Activated CD4-positive, alpha-beta memory T cell treated with anti-CD3 and anti-CD28 coated beads, Interleukin-2, amount 10 ng/mL, durations not matched to agents 7 days and 5 days (primary cell): ENCODE measurements at places on chromosomes 1 and 21. TPM values are rescaled to one million over a fixed set of nuclear protein-coding genes. Genes with fewer than 3 reads are reported as not detected.
A peak's percentile ranks its signal among the peaks of the same experiment; 100 is the strongest.

GRCh38 chr1:241265428-241265827 lies 91.6 kb downstream of the RGS7 start:
- H3K36me3 ChIP-seq, result no peaks in the 10 kb centered on the region
- H3K4me3 ChIP-seq, result no peak overlapping the region
- no peak overlapping the region for H3K27ac ChIP-seq
- no peak for DNase-seq
- H3K27me3 ChIP-seq, result no peaks in the 10 kb centered on the region

DNA sequence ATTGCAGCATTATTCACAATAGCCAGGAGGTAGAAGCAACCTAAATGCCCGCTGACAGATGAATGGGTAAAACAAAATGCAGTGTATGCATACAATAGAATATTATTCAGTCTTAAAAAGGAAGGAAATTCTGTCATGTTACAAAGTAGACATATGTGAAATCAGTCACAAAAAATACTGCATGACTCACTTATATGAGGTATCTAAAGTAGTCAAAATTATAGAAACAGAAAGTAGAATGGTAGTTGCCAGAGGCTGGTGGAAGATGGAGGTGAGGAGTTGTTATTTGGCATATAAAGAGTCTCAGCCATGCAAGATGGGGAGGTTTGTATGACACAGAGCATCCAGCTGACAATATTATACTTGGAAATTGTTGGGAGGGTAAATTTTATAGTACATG lies 43.0 kb upstream of the EGLN1 start:
- peaks cover 30% of the 10 kb centered on the region for H3K4me1 ChIP-seq
- no peak for DNase-seq
- peaks cover 64% of the 10 kb centered on the region for H3K27me3 ChIP-seq
- H3K36me3 ChIP-seq, result peaks cover 4% of the 10 kb centered on the region
- H3K4me3 ChIP-seq, result no peak overlapping the region
- no peak overlapping the region for H3K27ac ChIP-seq

GRCh38 chr21:14071902-14072734 lies 138.6 kb downstream of the LIPI start:
- no peak for DNase-seq
- peaks cover 3% of the 10 kb centered on the region for H3K4me1 ChIP-seq
- H3K27ac ChIP-seq, result no peak overlapping the region
- no peaks in the 10 kb centered on the region for H3K27me3 ChIP-seq
- peaks cover 12% of the 10 kb centered on the region for H3K36me3 ChIP-seq
- H3K4me3 ChIP-seq, result no peak overlapping the region

DNA sequence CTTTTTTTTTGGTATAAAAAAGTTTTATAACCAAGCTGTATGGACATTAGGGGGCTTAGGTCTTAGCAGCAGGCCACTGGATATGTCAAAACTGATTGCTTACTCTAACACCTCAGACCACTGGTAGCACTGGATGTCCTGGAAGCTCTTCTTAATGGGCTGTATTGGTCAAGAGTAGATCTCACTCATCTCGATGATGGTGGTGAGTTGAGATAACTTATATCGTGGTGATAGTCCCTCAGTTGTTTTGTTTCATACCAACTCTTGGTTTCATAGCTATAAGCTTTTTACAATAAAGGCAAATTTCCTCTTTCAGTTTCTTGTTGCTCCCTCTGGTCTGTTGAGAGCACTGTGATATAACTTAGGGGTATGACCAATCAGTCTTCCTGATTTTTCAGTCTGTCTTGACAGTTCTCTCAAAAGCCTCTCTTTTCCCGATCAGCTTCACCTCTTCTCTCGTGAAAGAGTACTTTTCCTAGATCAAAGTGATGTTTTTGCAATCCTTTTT lies 9.7 kb upstream of the AGO1 start:
- H3K4me3 ChIP-seq, result no peak overlapping the region
- H3K4me1 ChIP-seq, result no peaks in the 10 kb centered on the region
- no peak for DNase-seq
- no peaks in the 10 kb centered on the region for H3K36me3 ChIP-seq

- H3K27ac ChIP-seq, result no peak overlapping the region
- H3K36me3 ChIP-seq, result no peaks in the 10 kb centered on the region
- no peaks in the 10 kb centered on the region for H3K27me3 ChIP-seq
- H3K4me1 ChIP-seq, result no peaks in the 10 kb centered on the region
- no peak for DNase-seq
- no peak overlapping the region for H3K4me3 ChIP-seq
These were observed 256.3 kb downstream of the ADGRL2 start for GRCh38 chr1:82057011-82057410.

- DNase-seq, result no peak
- peaks cover 2% of the 10 kb centered on the region for H3K27me3 ChIP-seq
- no peak overlapping the region for H3K4me3 ChIP-seq
- H3K27ac ChIP-seq, result no peak overlapping the region
These were observed 30.7 kb upstream of the RRP15 start for GRCh38 chr1:218254296-218254946.

GRCh38 chr1:41769068-41769467 lies 149.7 kb downstream of the HIVEP3 start:
- H3K4me1 ChIP-seq, result peaks cover 3% of the 10 kb centered on the region
- H3K27ac ChIP-seq, result no peak overlapping the region
- no peak overlapping the region for H3K4me3 ChIP-seq
- DNase-seq, result no peak
- peaks cover 2% of the 10 kb centered on the region for H3K27me3 ChIP-seq

- no peak overlapping the region for H3K4me3 ChIP-seq
- H3K4me1 ChIP-seq, result no peaks in the 10 kb centered on the region
- DNase-seq, result no peak
- H3K36me3 ChIP-seq, result no peaks in the 10 kb centered on the region
- no peaks in the 10 kb centered on the region for H3K27me3 ChIP-seq
- H3K27ac ChIP-seq, result no peak overlapping the region
These were observed 23.7 kb downstream of the KRTAP10-1 start for GRCh38 chr21:44516342-44516741.

DNA sequence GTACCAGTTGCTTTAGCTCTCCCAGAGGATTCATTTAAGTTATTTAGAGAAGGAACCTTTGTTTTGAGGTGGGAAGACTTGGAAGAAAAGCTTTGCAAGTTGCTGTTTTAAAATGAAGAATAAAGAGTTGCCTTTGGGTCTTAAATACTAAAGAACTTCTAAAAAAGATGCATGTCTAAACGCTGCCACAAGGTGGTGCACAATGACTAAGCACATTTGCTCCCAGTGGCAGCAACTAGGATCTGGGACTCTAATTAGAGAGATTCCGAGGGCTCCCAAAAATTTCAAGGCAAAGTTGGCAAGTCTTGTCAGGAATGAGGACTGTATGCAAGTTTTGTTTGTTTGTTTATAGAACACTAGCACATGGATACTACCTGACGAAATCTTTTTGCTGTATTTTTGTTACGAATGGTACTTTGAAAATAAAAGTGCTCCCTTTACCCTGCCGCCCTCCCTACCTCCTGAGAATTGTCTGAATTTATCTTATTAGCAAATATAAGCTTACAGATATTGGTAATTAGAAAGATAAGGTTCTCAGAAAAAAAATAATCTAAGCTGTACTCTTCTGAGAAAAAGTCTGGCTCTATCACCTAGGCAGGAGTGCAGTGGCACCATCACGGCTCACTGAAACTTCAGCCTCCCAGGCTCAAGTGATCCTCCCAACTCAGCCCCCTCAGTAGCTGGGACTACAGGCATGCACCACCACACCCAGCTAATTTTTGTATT lies 121.8 kb downstream of the HFM1 start:
- H3K27ac ChIP-seq, result no peak overlapping the region
- DNase-seq, result peak; percentile 42
- no peaks in the 10 kb centered on the region for H3K4me1 ChIP-seq
- H3K4me3 ChIP-seq, result no peak overlapping the region

MFN2 gene
- 51.4 TPM for total RNA-seq

GRIK1 gene
- total RNA-seq, result not detected

SPATA6 gene
- total RNA-seq, result 0.55 TPM

IVL gene
- not detected for total RNA-seq
